Endodermal cell (in vitro differentiated cells): ENCODE measurements at places on chromosomes 5 and 9. TPM values are rescaled to one million over a fixed set of nuclear protein-coding genes. Genes with fewer than 3 reads are reported as not detected.

DNA sequence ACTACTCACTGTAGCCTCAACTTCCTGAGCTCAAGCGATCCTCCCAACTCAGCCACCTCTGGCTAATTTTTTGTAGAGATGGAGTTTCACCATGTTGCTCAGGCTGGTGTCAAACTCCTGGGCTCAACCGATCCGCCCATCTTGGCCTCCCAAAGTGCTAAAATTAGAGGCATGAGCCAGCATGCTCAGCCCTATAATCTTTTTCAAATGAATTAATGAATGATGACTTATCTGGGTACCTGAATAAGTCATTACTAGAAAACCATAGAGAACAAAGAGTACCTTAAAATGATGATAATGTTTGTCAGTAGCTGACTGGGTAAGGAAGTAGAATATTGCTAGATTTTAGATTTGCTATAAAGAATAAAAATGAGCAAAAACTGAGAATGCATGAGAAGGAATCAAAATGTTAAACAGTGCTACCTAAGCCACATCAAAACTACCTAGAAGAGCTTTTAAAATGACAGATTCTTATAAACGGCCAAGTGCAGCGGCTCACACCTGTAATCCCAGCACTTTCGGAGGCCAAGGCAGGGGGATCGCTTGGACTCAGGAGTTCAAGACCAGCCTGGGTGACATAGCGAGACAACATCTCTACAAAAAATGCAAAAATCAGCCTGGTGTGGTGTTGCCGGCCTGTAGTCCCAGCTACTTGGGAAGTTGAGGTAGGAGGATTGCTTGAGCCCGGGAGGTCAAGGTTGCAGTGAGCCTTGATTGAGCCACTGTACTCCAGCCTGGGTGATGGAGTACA lies 13.6 kb downstream of the FNBP1 start:
- H3K4me3 ChIP-seq: no peak overlapping the region
- H3K36me3 ChIP-seq: peaks cover 3% of the 10 kb centered on the region
- no peaks in the 10 kb centered on the region for H3K4me1 ChIP-seq
- DNase-seq: no peak

DNA sequence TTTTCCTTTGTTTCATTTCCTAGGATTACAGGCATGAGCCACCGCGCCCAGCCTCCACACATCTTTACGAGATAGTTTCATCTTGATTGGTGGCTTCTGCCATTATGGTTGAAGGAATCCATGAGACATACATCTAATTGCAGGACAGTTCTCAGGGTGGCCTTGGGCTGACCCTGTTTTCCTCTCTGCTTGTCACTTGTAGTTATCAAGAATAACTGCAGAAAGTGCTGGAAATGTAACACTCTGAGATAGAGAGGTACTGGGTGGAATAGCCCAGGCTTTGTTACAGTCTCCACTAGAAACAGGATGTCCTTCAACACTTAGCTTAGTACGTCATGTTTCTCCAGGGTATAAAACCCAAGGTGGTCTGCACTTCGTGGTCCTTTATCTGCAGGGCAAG lies 10.7 kb downstream of the UGT3A2 start:
- DNase-seq: no peak
- H3K27me3 ChIP-seq: no peaks in the 10 kb centered on the region
- H3K4me3 ChIP-seq: no peak overlapping the region

DNA sequence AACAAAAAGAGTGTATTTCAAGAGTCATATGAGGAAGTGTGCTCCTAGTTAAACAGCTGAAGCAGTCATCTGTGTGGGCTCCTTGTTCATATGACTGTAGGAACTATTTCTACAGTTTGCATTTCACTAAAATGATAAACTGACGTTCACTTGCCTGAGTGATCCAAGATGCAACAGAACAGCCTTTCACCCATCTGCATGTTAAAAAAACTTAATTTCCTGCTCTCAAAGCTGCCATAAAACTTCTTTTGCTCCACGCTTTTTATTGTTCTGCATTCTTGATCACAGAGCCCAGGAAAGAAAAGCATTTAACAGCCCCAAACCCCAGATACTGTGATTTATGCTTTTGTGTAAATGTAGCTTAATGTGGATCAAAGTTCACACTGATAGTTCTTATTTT lies 43.9 kb downstream of the ZNF608 start:
- H3K36me3 ChIP-seq: peaks cover 40% of the 10 kb centered on the region
- no peak overlapping the region for H3K4me3 ChIP-seq
- peak overlapping the region; percentile 42 for H3K27ac ChIP-seq
- peaks cover 45% of the 10 kb centered on the region for H3K4me1 ChIP-seq

- no peak for DNase-seq
- H3K27me3 ChIP-seq: peaks cover 18% of the 10 kb centered on the region
- no peaks in the 10 kb centered on the region for H3K36me3 ChIP-seq
Observed at GRCh38 chr5:175749591-175749990, 91.7 kb downstream of the HRH2 start.

DNA sequence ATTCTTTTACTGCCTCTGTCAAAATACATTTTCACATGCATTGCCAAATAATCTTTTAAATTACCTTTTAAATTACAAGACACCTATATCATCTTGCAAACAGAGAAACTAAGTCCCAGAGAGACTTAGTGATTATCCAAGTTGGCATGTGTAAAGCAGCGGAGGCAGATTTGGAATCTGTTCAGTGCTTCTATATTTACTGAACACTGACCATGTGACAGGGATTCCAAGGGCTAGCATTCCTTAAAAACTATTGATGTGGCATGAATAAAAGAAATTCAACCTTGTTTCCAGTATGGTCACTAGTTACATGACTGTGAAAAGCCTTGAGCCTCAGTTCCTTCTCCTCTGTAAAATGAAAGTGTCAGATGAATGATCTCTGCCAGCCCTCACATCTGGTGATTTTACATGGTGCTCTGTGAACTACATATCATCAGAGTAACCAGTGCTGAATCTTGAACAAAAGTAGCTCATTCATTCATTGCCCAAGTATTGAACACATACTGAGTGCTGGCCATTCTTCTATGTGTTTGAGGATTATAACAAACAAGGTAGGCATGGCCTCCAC lies 71.9 kb upstream of the PPP1R2B start:
- no peak for DNase-seq
- no peaks in the 10 kb centered on the region for H3K36me3 ChIP-seq
- no peak overlapping the region for H3K4me3 ChIP-seq
- H3K27ac ChIP-seq: no peak overlapping the region

- H3K4me1 ChIP-seq: no peaks in the 10 kb centered on the region
- no peak overlapping the region for H3K4me3 ChIP-seq
- H3K36me3 ChIP-seq: no peaks in the 10 kb centered on the region
- no peak for DNase-seq
Observed at GRCh38 chr5:117230375-117230774, 655.8 kb upstream of the SEMA6A start.

- H3K27me3 ChIP-seq: no peaks in the 10 kb centered on the region
- H3K4me1 ChIP-seq: peaks cover 4% of the 10 kb centered on the region
- peaks cover 48% of the 10 kb centered on the region for H3K36me3 ChIP-seq
- H3K27ac ChIP-seq: no peak overlapping the region
- no peak overlapping the region for H3K4me3 ChIP-seq
Observed at GRCh38 chr9:71743217-71743705, 25.1 kb downstream of the CEMIP2 start.

- H3K4me1 ChIP-seq: peaks cover 15% of the 10 kb centered on the region
- no peaks in the 10 kb centered on the region for H3K36me3 ChIP-seq
Observed at GRCh38 chr5:140322751-140323731, 20.1 kb upstream of the PFDN1 start.

DNA sequence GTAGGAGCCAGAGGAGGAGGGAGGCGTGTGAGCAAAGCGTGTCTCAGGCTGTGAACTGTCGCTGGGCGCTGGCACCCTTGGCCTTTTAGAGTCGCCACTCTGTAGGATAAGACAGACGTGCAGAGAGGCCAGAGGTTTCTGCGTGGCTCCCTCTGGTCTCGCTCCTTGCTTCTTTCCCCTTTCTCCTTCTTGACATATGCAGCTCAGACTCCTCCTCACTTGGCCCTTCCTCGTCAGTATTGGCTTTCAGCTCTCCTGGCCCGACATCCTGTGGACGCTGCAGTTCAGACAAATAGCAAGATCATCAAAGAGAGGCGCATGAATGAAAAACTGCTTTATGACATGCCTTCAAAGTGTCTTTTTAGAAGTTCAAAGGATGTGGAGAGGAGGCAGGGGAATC lies 116.8 kb upstream of the SPRY4 start:
- H3K36me3 ChIP-seq: no peaks in the 10 kb centered on the region
- no peaks in the 10 kb centered on the region for H3K4me1 ChIP-seq
- DNase-seq: no peak
- H3K4me3 ChIP-seq: no peak overlapping the region
- no peaks in the 10 kb centered on the region for H3K27me3 ChIP-seq
- H3K27ac ChIP-seq: no peak overlapping the region

- peak; percentile 81 for DNase-seq
- peak overlapping the region; percentile 36 for H3K27ac ChIP-seq
- H3K36me3 ChIP-seq: peaks cover 14% of the 10 kb centered on the region
- peak overlapping the region; percentile 90 for H3K4me3 ChIP-seq
Observed at GRCh38 chr9:121652021-121652837, 795 bp downstream of the DAB2IP start.

- H3K27me3 ChIP-seq: no peaks in the 10 kb centered on the region
- no peaks in the 10 kb centered on the region for H3K4me1 ChIP-seq
- no peak overlapping the region for H3K4me3 ChIP-seq
- DNase-seq: no peak
Observed at GRCh38 chr9:98070704-98071103, 14.2 kb downstream of the NANS start.

DNA sequence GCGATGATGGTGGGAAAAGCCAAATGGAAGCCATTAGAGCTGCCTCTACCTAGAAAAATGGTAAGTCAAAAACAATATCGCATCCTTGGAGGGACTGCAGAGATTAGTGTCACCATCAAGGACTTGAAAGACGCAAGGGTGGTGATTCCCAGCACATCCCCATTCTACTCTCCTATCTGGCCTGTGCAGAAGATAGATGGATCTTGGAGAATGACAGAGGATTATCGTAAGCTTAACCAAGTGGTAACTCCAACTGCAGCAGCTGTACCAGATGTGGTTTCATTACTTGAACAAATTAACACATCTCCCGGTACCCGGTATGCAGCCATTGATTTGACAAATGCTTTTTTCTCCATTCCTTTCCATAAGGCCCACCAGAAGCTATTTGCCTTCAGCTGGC lies 23.8 kb downstream of the ERP44 start:
- no peak for DNase-seq
- H3K27ac ChIP-seq: no peak overlapping the region
- no peaks in the 10 kb centered on the region for H3K36me3 ChIP-seq
- no peak overlapping the region for H3K4me3 ChIP-seq
- H3K27me3 ChIP-seq: no peaks in the 10 kb centered on the region

DNA sequence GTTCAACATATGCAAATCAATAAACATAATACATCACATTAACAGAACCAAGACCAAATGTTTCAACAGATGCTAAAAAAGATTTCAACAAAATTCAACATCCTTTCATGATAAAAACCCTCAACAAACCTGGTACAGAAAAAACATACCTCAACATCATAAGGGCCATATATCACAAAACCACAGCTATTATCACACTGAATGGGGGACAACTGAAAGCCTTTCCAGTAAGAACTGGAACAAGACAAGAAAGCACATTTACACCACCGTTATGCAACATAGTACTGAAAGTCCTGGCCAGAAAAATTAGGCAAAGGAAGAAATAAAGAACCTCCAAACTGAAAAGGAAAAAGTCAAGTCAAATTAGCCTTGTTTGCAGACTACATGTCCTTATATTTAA lies 93.6 kb downstream of the DTWD2 start:
- no peak overlapping the region for H3K4me3 ChIP-seq
- H3K27me3 ChIP-seq: no peaks in the 10 kb centered on the region
- H3K4me1 ChIP-seq: no peaks in the 10 kb centered on the region
- no peak overlapping the region for H3K27ac ChIP-seq
- peaks cover 6% of the 10 kb centered on the region for H3K36me3 ChIP-seq

DNA sequence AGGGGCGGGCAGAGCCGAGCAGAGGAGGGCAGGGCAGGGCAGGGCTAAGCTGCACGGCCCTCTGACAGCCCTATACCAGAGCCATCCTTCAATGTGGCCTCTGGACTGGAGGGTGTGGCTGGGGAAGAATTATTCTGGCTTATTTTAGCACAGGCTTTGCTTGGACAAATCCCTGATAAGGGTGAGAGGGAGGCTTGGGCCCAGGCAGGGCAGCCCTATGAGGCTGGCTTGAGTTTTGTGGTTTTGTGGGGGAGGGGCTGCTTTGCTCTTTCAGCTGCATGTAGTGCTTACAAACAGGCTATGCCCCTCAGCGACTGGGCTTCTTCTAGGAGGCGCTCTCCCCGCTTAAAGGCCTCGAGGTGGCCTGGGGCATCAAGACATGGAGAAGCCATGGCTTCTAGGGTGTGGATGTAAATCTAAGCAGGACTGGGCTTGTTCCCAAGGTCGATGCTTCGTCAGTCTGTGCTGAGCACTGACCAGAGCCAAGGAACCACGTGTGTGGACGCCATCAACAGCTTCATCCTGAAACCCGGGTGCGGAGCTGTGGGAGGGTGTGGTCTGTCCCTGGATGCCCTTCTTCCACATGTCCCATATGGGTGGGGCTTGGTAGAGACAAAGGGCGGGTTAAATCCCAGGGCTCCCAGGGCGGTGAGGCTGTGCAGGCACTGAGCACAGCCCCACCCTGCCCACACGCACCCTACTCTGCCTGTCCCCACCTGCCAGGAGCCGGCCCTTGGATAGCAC lies 45.7 kb upstream of the IPPK start:
- peaks cover 62% of the 10 kb centered on the region for H3K36me3 ChIP-seq
- DNase-seq: no peak
- no peaks in the 10 kb centered on the region for H3K27me3 ChIP-seq
- no peak overlapping the region for H3K4me3 ChIP-seq

DNA sequence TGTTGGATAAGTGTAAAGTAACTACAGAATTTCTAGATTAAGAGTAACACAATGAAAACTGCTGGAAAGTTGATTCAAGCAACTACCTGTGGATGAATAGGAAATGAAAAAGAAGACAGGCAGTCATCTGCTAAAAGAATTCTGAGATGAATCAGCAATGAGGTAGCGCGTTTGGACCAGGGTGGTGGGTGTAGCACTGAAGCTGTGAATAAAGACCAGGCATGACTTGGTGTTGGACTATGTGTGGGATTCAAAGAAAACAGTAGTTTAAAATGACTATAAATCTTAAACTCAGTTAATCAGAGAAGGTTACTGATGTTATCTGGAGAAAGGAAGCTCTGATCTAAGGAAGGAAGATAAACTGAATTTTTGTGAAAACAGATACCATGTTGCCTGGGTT lies 159.8 kb downstream of the FBN2 start:
- H3K4me1 ChIP-seq: no peaks in the 10 kb centered on the region
- no peak for DNase-seq
- H3K4me3 ChIP-seq: no peak overlapping the region
- H3K36me3 ChIP-seq: peaks cover 11% of the 10 kb centered on the region

Gene RNF145
- total RNA-seq: 49.7 and 50.2 TPM in 2 replicates

Gene ISL1
- total RNA-seq: 1.3 to 6.4 TPM (median 5.8 TPM) in 3 replicates

Gene PCDHGA1
- total RNA-seq: 1.8 and 2.2 TPM in 2 replicates

Gene GARIN3
- not detected in 3 replicates for total RNA-seq

Gene SLC2A6
- 15.0 and 17.7 TPM in 2 replicates for total RNA-seq
